Dermis microvascular lymphatic vessel endothelial cell (primary cell): ENCODE measurements at places on chromosomes 1 and 21.

GRCh38 chr1:26541431-26541815 lies 11.9 kb downstream of the RPS6KA1 start:
- no peak for DNase-seq

DNA sequence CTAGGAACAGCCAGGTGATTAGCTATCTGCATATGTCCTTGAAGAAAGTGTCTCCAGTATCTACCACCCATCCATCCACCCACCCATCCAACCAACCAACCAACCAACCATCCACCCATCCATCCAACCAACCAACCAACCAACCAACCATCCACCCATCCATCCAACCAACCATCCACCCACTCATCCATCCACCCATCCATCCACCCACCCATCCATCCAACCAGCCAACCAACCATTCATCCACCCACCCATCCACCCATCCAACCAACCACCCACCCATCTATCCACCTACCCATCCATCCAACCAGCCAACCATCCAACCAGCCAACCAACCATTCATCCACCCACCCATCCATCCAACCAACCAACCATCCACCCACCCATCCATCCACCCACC lies 12.1 kb downstream of the C21orf58 start:
- DNase-seq, result no peak

DNA sequence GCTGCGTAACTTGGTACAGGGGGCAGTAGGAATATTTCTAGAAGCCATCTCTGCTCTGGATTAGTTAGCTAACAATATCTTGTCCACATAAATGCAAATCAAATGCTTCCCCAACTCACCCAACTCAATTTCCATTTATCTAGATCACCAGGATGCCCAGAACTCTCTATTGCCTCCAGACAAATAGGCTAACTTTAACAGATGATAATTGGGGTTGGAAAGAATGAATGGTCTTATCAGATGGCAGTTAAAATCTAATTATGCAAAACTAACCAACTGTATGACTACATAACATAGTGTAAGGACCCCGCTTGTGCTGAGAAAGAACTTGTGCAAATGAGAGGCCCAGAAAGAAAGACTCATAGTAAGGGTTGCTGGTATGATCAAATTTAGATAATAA lies 1024.8 kb downstream of the PLA2G4A start:
- DNase-seq, result no peak

- no peak for DNase-seq
Observed at GRCh38 chr1:225651872-225652728, 823 bp downstream of the ENAH start.

- DNase-seq, result no peak
Observed at GRCh38 chr1:43074244-43074643, 97.8 kb downstream of the EBNA1BP2 start.

- DNase-seq, result no peak
Observed at GRCh38 chr1:15305468-15305770, 58.4 kb downstream of the FHAD1 start.

GRCh38 chr21:33762803-33763581 lies 120.7 kb downstream of the ITSN1 start:
- no peak for DNase-seq

- no peak for DNase-seq
Observed at GRCh38 chr1:20949871-20950590, 162.9 kb upstream of the HP1BP3 start.

DNA sequence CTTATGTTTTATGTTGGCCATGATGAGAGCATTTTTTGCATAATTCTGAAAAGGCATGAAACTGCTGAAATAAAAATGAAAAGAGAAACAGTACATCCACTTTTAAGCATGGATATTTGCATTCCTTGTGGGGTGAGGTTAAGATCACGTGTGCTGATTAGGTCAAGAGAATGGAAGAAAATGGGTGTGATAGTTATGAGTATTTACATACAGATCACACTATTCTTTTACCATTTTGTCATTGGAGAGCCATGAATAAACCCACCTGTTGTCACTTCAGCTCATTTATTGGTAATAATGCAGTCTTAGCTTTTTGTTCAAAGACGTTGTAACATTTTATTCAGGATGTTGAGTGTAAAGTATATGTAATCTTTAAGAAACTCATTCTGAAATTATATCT lies 153.2 kb downstream of the NOS1AP start:
- no peak for DNase-seq

GRCh38 chr1:152448095-152448494 lies 34.0 kb upstream of the CRNN start:
- DNase-seq, result no peak

- peak; percentile 84 for DNase-seq
Observed at GRCh38 chr1:98661544-98662355, at the start of gene SNX7. Gene SNX7, plus strand, starts transcription at chr1:98661721. Its CDS starts 11 bp downstream, at chr1:98661732.

DNA sequence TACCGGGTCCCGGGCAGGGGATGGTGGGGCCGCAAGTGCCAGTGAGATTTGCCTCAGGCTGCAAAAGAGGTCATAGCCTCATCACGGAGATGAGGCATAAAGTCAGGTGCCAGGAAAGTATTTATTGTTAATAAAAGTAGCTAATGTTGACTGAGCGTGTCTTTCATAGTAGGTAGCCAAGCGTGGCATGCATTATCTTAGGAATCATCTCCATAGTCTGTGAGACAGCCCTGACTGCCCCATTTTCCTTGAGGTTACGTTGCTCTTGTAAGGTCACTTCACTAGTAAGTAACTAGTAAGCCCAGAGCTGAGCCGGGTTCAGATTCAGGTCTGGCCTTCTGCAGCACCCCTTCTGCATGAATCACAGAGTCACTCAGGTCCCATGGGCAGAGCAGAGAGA lies 174.2 kb downstream of the CAMTA1 start:
- DNase-seq, result no peak

GRCh38 chr1:923131-923990 lies at the start of gene SAMD11:
Gene SAMD11, plus strand, starts transcription at chr1:923923. Its CDS starts 509 bp downstream, at chr1:924432.
- peak; percentile 26 for DNase-seq

GRCh38 chr1:30911059-30911954 lies 2.7 kb upstream of the SDC3 start:
- DNase-seq, result peak; percentile 47

GRCh38 chr1:37949524-37950152 lies 2.8 kb upstream of the INPP5B start:
- no peak for DNase-seq

GRCh38 chr1:10869933-10870332 lies 73.5 kb upstream of the CASZ1 start:
- no peak for DNase-seq

- peak; percentile 48 for DNase-seq
Observed at GRCh38 chr1:209435654-209436566, 147.6 kb upstream of the CAMK1G start.

DNA sequence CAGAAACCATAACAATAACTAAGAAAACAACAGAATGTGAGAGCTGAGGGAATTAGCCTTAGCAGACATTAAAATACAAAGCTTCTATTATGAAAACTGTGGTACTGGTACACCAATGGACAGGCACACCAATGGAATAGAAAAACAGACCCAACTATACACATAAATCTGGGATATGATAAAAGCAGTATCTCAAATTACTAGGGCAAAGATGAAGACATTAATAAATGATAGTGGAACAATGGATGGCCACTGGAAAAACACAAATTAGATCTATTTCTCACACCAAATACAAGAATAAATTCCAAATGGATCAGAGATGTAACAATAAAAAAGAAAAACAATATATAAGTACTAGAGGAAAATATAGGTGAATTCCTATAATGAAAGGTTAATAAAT lies 65.4 kb upstream of the SLFNL1 start:
- no peak for DNase-seq

DNA sequence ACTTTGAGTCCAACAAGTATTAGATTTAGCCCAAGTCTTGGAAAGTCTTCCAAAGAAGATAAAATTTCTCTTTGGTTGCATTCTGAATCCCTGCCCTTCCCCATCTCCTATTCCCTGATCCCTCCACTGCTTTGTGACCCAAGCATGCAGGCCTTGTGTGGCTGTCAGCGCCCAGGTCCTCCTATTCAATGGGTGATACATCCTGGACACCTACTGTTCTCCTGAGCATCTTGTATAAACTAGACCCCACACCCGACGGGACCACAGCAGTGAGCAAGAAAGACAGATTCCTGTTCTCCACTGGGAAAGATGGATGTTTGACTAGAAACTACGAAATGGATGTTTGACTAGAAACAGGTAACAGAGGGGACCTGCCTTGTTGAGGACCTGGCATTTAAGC lies 136.6 kb downstream of the KIF26B start:
- DNase-seq, result no peak

DNA sequence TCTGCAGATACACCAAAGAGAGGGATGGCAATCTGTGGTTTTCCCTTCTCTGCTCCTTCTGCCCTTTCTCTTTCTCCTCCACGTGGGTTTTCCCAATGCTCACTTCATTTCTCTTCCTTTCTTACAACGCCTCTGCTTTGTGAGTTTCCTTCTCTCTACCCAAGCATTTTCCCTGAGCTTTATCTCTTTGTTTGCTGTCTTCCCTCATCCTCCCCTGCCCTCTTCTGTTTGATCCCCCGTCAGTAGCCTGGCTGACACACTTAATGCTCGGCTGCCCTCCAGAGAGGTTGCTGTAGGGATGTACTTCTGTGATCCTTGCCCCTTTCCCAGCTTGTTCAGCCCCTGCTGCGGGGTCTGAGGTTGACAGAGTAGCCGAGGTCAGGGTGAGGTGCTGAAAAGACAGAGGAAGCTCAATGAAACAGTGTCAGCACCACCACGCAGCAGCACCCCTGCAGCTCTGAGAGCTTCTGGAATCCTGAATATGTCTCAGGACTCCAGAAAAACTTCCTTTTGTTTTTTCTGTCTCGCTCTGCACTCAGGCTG lies 6.0 kb downstream of the EDARADD start:
- DNase-seq, result no peak

DNA sequence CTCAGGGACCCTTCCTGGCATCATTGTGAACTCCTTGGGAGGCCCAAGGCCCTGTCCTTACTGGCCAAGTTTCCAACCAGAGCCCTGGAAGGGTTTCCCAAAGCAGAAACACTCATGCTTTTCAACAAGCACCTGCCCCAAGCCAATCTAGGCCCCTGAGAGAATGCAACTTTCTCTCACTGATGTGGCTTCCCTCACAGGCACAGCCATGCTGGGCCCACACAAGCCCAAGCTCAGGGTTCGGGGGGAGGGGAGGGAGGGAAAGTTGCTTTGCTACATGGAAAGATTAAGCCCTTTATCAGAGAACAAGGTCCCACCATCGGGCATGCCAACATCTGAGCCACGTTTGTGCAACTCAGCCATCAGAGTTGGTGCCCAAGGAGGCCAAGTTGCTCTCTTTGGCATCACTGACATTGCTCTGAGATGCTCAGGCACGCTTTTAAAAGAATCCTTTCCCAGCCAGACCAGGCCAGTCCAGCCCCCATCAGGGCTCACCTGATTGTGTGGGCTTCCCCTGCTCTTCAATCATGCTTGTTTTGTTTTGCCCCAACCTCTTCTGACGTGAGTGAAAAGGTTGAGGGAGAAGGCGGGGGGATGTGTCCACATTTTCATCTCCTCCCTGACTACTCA lies 43.5 kb downstream of the RIMS3 start:
- DNase-seq, result no peak

DNA sequence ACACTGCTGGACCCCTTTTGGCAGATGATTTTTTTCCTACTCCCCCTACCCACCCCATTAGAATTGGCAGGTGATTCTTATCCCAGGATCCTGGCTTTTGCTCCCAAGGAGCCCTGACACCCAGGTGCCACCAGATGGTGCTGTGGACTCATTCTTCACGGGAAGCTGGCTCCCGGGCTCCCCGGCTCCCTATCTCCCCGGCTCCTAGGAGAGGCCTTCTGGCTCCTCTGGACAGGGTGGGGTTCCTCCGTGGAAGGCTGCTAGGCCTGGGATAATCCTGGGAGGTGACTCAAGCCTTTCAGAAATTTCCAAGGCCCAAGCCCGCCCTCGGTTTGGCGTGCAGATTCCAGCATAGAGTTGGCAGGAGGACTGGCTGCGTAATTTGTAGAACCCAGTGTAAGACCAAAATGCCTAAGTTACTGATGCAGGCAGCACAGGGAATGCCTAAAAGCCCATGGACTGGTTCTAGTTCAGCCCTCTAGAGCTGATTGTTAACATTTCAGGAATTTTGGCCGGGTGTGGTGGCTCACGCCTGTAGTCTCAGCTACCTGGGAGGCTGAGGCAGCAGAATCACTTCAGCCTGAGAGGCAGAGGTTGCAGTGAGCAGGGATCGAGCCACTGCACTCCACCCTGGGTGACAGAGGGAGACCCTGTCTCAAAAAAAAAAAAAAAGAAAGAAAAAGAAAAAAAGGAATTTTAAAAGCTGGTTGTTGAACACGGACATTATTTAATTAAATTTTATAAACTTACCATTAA lies 6.8 kb upstream of the BSDC1 start:
- DNase-seq, result peak; percentile 29

GRCh38 chr1:240999826-241000225 lies 357.2 kb downstream of the RGS7 start:
- DNase-seq, result no peak

- DNase-seq, result peak; percentile 20
Observed at GRCh38 chr1:244603498-244603897, 49.4 kb upstream of the DESI2 start.

- DNase-seq, result no peak
Observed at GRCh38 chr1:2956576-2956975, 64.7 kb upstream of the ACTRT2 start.

GRCh38 chr1:188365874-188366273 lies 1537.1 kb downstream of the PLA2G4A start:
- DNase-seq, result no peak

DNA sequence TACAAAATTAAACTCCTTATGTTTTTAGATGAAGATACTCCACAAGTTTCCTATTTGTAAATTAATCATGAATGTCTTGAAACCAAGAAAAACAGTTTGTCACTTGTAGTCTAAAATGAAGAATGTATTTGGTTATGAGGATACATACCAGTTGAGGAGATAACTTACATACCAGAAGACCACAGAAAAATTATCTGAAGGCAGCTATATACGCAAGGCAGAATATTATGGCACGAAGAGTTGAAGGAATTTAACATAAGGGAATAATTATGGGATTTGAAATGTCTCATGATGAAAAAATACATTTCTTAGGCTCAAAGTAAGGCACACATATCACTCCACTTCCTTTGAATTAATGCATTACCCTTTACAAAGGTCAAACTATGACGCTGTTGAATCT lies 73.3 kb downstream of the IFI44 start:
- DNase-seq, result no peak

GRCh38 chr1:38063616-38064015 lies 17.0 kb upstream of the POU3F1 start:
- no peak for DNase-seq

GRCh38 chr21:46183910-46184624 lies at the start of gene SPATC1L:
Gene SPATC1L, minus strand, starts transcription at chr21:46184459. Its CDS starts 1,643 bp downstream, at chr21:46182816.
- DNase-seq, result peak; percentile 37

GRCh38 chr1:200686620-200687019 lies 16.9 kb upstream of the DDX59 start:
- DNase-seq, result no peak
